ENCODE measurements at places on chromosomes 11 and 22. TPM values are rescaled to one million over a fixed set of nuclear protein-coding genes. Genes with fewer than 3 reads are reported as not detected.

DNA sequence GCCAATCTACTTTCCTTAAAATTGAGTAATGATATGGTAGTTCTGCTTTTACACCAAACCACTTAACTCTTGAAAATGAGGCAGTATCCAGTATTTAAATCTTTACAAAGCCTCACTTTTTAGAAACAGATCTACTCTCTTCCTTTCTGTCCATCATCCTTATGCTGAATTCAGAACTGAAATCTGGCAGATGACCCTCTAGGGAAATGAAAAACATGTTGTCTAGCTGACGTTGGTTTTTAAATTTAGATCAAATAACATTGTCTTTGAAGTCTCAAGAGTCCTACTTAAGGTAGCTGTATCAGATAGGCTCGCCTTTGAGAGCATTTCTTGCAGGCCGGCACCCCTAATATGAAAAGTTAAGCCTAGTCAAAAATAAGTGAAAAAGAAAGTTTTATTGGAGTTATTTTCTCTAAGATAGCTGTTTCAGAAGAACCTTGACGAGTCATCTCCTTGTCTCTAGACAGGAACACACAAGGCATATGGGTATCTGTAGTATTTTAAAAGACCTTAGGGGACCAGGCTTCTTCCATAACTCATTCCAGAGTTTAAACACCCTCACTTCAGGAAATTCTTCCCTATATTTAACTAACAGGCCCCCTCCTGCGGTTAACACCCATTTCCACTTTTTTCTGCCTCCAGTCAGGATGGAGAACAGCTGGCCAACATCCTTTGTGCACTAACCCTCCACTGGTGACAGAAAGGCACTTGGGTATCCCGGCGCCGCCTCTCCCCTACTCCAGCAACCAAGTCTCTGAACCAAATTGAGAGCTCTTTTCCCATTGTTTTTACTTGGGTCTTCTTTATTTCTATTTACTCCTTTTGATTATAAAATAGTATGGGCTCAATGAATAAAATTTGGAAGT lies 81.2 kb downstream of the WNT11 start:
- no peaks in the 10 kb centered on the region for H3K4me1 ChIP-seq
- H3K4me3 ChIP-seq: no peak overlapping the region
- H3K36me3 ChIP-seq: no peaks in the 10 kb centered on the region
- no peak for DNase-seq
- no peak overlapping the region for H3K27ac ChIP-seq

GRCh38 chr11:116595305-116595880 lies 177.4 kb downstream of the BUD13 start:
- peaks cover 82% of the 10 kb centered on the region for H3K27me3 ChIP-seq
- no peaks in the 10 kb centered on the region for H3K36me3 ChIP-seq
- DNase-seq: no peak
- H3K4me3 ChIP-seq: no peak overlapping the region
- H3K27ac ChIP-seq: no peak overlapping the region
- no peaks in the 10 kb centered on the region for H3K4me1 ChIP-seq

GRCh38 chr11:64990222-64990923 lies 6.4 kb downstream of the BATF2 start:
- no peak for DNase-seq
- H3K27ac ChIP-seq: no peak overlapping the region
- peaks cover 3% of the 10 kb centered on the region for H3K4me1 ChIP-seq
- no peak overlapping the region for H3K4me3 ChIP-seq
- H3K27me3 ChIP-seq: no peaks in the 10 kb centered on the region

DNA sequence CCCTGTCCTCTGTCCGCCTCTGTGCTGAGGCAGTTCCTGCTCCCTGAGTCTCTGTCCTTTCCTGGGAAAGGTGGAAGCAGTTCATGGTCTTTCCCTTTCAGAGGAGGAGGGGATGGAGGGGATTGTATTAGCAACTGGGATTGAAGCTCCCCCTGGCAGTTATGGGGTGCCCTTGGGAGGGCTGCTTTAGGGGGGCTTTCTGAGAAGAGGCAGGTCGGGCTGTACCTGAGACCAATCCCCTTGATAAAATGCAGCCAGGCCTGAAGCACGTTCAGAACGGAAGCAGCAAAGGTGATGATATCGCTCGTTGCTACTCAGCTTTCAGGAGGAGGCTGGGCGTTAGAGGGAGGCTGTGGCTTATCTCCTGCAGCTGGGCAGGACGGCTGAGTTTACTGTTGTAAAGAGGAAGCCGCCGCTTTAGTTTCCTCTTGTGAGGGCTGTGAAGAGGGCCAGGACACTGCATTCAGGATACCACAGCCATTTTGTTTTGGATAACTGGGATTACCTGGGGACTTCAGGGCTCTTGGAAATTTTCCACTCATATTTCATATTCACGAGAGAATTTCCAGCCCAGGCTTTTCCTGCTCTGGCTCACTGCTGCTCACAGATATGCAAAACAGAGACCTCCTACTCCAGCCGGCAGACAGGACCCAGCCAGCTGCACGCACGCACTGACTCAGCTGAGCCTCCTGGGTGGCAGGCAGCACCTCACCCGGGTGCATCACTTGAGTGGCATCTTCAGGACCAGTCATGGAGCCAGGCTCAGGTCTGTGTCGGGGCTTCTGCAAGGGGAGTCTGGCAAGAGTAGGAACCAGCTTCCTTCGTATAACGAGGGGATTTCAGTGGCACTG lies 798 bp downstream of the AMPD3 start:
- peak overlapping the region; percentile 77 for H3K27ac ChIP-seq
- DNase-seq: peak; percentile 26
- H3K27me3 ChIP-seq: no peaks in the 10 kb centered on the region
- peak overlapping the region; percentile 62 for H3K4me3 ChIP-seq
- H3K36me3 ChIP-seq: no peaks in the 10 kb centered on the region

DNA sequence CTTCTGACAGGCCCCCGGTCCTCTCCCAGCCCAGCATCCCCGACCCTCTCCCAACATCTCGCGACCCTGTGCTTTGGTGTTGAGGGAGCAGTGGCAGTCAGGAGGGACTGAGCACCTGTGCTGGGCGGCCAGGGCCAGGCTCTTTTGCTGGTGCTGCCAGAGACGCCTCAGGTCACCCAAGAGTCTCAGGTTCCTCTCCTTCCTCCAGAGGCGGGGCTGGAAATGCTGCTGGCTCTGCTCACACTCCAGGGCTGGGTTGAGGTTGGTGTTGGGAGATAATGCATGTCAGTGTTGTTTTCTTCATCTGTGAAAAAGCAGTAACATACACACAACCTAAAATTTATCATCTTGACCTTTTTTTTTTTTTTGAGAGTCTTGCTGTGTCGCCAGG lies 1.2 kb upstream of the IGLL1 start:
- no peaks in the 10 kb centered on the region for H3K27me3 ChIP-seq
- no peak overlapping the region for H3K27ac ChIP-seq
- no peak overlapping the region for H3K4me3 ChIP-seq
- no peak for DNase-seq

- H3K27ac ChIP-seq: no peak overlapping the region
- H3K4me1 ChIP-seq: no peaks in the 10 kb centered on the region
- DNase-seq: no peak
- H3K4me3 ChIP-seq: peak overlapping the region; percentile 60
- H3K27me3 ChIP-seq: no peaks in the 10 kb centered on the region
Observed at GRCh38 chr11:113874096-113874495, 1.3 kb downstream of the USP28 start.

Gene C22orf42
- total RNA-seq: not detected

Gene GCAT
- total RNA-seq: 88.7 TPM

Gene ROBO4
- total RNA-seq: not detected

All from HCT116 (cell line).